H4 (cell line): ENCODE measurements at places on chromosomes 16 and 17.

DNA sequence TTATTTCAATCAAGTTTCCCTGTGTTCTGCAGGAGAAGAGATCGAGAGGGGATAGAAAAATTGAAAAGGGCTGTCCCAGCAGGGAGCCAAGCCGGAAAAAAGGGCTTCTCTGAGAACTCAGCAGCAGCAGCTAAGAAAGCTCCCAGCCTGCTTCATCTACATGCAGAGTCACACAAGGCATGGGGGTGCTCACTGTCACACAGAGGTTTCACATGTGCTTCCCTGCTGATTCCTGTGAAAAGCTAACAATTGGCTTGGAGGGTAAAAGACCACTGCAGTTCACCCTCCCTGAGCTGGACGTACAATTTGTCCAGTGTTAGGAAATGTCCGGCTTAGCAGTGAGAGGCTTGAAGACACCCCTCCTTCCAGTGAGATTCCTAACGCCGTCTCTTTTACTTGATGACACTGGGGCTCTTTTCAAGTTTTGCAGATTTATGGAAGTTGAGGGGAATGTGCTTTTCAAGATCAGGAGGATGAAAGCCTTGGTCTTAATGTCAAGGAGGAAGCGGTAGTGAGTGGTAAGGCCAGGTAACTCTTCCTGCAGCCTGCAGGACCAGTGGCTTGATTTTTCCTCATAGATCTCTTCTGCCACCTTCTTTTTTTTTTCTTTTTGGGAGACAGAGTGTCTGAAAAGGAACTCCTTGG is 85.6 kb downstream of the WNT3 start:
- DNase-seq, result no peak

GRCh38 chr16:80664226-80664625 is 123.4 kb downstream of the DYNLRB2 start:
- no peak for DNase-seq

- DNase-seq, result no peak
These were observed 12.2 kb upstream of the CCL5 start for GRCh38 chr17:35892091-35893035.

- DNase-seq, result no peak
These were observed 123.9 kb downstream of the KCNJ12 start for GRCh38 chr17:21500064-21500463.

GRCh38 chr16:81562926-81563325 is 118.3 kb downstream of the CMIP start:
- no peak for DNase-seq

DNA sequence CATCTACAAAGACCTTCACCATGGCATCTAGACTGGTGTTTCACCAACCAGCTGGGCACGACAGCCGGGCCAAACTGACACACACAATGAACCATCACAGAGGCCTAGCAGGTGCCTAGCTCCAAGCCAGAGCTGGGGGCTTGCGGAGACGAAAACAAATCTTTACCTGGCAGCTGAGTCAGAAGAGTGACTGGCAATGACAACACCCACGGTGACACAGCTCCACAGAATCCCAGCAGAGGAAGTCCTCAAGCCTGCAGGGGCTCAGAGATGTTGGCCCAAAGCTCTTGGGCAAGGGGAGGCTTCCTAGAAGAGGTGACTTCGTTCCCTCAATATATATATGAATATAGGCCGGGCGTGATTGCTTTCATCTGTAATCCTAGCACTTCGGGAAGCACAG is 5.1 kb downstream of the MMP25 start:
- no peak for DNase-seq

DNA sequence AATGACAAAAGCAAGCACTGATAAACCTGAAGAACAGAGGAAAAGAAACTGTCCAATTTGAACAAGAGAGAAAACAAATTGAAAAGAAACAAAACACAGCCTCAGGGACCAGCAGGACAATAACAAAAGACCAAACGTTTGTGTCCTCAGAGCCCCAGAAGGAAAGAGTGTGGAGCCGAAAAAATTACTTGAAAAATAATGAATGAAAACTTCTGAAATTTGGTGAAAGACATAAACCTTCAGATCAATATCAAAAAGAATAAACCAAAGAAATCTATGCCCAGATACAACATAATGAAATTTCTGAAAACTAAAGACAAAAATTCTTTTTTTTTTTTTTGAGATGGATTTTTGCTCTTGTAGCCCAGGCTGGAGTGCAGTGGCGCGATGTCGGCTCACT is 45.6 kb downstream of the CCDC57 start:
- DNase-seq, result no peak

DNA sequence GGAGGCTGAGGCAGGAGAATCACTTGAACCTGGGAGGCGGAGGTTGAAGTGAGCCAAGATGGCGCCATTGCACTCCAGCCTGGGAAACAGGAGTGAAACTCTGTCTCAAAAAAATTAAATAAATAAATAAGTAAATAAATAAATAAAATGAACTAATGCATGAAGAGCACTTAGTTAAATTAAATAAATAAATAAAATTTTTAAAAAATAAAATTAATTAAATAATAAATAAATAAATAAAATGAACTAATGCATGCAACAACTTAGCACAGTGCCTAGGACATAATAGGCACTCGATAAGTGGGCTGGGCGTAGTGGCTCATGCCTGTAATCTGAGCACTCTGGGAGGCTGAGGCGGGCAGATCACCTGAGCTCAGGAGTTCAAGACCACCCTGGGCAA is 15.6 kb upstream of the CEP20 start:
- DNase-seq, result no peak

DNA sequence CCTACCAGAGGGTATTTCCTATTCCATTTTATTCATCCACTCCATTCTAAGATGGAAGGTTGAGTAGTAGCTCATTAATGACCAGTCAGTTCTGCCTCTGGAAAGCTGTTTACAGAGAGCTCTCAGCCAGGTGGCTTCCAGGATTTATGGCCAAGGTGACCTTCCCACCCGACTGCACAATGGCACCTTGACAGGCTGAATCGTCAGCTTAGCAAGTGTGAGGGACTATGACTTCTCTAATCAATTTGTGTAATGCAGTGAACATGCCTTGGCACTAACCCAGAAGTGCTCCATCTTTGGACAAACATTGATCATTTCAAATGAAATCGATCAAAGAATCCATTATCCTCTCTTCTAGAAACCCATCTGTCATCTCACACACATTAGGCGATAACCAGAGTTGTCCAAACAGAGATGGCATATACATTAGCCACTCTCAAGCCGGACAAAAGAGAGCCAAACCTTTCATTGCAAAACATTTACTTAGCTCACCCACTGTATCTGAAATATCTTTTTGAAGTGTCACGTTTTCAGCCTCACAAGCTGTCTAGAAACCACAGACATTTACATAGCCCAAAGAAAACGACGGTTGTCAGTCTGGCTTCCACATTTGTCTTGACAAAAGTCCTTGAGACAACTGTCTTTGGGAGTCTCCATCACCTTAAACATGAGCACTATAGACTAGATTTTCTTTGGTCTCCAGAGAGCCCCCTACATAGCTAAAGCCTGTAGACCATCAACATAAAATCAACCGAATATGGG is 35.6 kb downstream of the CLEC3A start:
- DNase-seq, result no peak

- peak; percentile 44 for DNase-seq
These were observed 73.3 kb downstream of the N4BP1 start for GRCh38 chr16:48536614-48537200.

DNA sequence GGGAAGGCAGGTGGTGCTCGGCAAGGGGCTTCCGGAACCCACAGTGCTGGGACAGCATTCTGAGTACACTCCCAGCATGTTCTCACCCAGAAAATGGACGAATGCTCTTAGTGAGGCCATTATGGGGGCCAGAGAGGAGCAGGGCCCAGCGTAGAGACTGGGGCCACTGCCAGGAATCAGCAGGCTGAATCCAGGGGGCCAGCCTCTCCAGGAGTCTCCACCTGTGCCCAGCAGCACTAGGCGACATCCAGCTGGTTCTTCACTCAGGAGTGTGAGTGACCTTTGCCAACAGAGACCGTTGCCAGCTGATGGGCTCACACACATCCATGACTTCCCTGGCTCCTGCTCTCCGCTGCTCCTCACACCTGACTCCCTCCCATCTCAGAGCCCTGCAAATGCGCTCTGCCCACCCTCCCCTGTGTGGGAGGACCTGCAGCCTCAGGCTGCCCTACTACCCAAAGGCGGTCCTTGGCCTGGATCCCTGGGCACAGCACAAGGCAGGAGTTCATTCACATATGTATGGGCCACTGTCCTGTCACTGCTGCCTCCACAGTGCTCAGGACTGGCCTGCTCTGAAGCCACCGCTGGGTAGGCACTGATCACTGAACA is 5.1 kb downstream of the RHBDF1 start:
- DNase-seq, result no peak

- DNase-seq, result no peak
These were observed 6.9 kb downstream of the MT1X start for GRCh38 chr16:56689171-56689570.

DNA sequence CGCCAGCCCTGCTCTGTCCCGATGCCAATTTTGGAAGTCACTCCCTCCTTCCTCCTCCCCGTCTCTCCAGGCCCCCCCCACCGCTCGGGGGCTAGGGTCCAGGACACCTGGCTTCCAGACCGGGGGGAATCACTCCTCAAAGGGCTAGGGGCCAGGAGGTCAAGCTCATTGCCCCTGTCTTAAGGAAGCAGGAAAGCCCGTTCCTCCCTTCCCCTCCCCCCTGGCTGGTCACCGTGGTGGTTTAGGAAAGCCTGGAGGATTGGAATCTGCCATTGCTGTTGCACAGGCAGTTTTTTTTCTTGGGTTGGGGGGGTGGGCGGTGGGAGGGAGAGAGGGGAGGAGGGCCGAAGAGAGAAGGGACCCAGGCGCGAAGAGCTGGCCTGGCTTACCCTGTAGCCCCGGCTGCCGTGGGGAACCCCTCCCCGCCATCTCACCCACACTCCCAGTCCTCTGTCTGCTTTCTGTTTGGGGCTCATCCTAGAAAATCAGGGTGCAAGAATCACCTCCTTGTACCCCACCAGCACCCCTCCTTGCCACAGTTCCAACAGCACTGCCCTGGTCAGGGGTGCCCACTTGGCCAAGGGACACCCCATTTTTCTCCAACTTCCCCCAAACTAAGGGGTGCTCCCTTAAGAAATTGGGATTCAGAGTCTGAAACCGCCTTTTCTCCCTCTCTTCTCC is 2.9 kb upstream of the BCL6B start:
- peak; percentile 33 for DNase-seq

DNA sequence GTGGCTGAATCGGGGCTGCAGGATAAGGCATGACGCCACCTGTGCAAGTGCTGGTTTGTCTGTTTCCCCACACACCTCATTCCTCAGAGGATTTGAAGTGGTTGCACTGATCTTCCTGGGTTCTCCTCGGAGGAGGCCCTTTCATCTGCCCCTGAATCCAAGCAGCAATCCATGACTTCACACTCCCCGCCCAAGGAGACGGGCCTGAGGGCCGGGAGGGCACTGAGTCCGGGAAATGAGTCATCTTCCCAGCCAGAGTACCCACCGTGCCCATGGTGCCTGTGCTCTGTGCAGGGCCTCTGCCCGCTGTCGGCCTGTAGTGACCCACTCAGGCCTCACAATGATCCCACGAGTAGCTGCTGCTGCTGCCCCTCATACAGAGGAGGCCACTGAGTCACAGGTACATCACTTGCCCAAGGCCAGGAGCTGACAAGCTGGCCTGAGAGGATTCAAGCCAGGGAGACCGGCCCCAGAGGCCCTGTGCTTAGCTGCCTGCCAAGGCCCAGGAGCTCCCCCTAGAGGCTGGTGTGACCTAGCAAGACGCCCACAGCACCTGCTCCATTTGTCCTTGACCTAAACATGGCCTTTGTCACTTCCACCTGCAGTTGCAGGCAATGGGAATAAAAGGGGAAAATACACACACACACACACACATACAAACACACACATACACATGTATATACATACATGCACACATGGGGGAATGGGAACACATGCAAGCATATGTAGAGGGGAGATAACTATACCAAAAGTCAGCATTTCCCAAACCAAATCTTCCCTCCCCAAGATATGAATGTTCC is 240.0 kb downstream of the C16orf95 start:
- peak; percentile 62 for DNase-seq

DNA sequence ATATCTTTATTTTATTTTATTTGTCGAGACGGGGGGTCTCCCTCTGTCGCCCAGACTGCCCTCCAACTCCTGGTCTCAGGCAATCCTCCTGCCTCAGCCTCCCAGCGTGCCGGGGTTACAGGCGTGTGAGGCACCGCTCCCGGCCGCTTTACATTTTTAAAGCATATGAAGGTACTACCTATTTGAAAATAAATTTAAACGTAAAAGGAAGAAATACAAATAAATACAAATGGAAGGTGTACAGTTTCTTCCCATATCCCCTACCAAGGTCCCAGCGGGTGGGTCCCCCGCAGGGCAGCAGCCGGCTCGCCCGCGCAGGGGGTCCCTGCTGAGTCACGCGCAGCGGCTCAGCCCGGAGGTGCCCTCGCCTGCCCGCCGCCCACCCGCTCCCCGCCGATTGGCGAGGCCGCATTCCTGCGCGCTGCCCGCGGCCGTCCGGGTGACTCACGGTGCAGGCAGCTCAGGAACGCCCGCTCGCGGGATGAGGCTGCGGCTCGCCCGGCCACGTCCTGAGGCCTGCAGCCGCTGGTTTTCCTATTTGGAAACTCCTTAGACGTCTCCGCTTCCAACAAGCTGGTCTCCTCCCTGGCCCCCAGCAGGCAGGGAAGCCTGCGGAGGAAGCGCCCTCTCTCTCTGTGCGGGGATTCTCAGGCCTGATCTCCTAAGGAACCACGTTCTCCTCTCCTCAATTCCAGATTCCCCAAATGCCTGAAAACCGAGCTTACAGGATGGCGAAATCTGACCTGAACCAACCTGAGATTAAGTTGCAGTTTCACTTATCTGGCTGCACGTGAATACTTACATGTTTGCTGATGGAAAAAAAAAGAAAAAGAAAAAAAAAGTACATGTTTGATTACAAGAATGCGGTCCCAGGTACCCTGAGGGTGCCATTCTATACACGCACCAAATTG is 54.8 kb upstream of the MAP3K14 start:
- DNase-seq, result peak; percentile 96

DNA sequence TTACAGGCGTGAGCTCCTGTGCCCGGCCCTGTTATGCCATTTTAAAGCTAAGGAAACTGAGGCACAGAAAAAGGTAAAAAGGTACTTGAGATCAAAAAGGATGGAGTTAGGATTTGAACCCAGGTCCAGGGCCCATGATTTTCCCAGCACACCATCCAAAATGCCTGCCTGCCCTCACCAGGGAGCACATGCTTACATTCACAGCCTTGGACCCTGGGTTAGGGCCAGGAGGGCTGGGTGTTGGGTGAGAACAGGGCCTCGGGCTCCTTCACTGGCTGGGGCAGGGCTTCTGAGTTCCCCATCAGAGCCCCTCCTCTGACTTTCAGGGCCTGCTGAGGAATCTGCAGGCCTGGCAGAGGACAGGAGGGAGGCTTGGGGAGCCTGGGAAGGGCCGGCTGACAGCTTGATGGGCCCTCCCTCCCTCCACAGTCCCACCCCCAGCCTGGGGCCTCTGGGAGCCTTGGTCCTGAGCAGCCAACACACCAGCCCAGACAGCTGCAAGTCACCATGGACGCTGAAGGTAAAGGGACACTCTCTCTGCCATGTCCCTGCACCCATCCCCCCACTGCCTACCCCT is at the start of gene QPRT:
QPRT (plus strand) TSS at position 490 of the 577 bp plus-strand sequence; CDS start at position 508, 18 bp downstream.
- no peak for DNase-seq

- no peak for DNase-seq
These were observed 108.6 kb downstream of the CCT6B start for GRCh38 chr17:34852614-34853013.

GRCh38 chr16:52515068-52515671 is 31.8 kb downstream of the TOX3 start:
- no peak for DNase-seq
